ENCODE measurements at places on chromosomes 7 and 10. TPM values are rescaled to one million over a fixed set of nuclear protein-coding genes. Genes with fewer than 3 reads are reported as not detected.
A peak's percentile ranks its signal among the peaks of the same experiment; 100 is the strongest.

GRCh38 chr7:99557196-99557607 is 1.2 kb upstream of the ZNF655 start:
- peaks cover 15% of the 10 kb centered on the region for H3K4me1 ChIP-seq
- no peak for DNase-seq
- peaks cover 16% of the 10 kb centered on the region for H3K36me3 ChIP-seq
- H3K27ac ChIP-seq, result peak overlapping the region; percentile 99

The SPAM1 gene
- total RNA-seq, result not detected

GRCh38 chr10:60385399-60385738 is 4.3 kb downstream of the ANK3 start:
- H3K27ac ChIP-seq, result no peak overlapping the region
- peaks cover 10% of the 10 kb centered on the region for H3K4me1 ChIP-seq
- no peak overlapping the region for H3K4me3 ChIP-seq

The DRGX gene
- not detected for total RNA-seq

DNA sequence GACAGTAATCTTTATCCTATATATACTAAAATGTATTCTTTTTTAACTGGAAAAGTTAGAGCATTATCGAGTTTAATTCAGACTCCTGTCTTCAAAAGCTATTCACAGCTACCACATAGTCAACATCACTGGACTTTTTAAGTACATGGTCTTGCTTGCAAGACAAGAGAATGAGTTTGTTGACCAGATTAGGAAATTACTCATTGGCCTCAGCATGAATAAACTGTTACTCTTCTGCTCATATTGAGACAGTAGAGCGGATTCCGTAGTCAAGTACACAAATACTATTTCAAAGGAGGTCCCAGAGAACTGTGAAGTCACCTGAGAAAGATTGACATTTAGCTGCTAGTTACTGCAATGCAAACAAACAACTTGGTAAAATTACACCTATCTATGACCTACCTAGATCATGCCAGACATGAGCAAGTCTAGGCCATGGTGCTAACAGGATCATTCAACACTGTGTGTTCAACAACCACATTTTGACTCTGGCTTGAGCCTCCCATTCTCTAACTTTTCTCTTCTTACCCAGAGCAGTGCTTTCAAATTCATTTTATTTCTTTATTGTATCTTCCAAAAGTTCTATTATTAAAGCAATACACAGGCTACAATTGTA is 280.9 kb downstream of the NEBL start:
- no peaks in the 10 kb centered on the region for H3K27me3 ChIP-seq
- H3K27ac ChIP-seq, result no peak overlapping the region
- no peak for DNase-seq

DNA sequence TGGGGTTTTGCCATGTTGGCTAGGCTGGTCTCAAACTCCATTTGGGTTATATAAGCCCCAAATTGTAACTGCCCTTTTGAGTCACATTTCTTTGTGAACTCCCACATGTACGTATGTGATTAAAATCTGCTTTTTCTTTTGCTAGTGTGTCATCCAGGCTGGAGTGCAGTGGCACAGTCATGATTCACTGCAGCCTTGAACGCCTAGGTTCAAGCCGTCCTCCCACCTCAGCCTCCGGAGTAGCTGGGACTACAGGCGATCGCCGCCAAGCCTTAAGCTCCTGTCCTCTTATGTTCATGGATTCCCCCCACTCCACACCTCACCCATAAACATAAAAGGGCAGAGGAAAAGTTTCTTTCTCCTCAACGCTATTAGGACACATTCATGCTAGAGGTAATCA is 4.4 kb upstream of the SMC3 start:
- DNase-seq, result no peak
- H3K27me3 ChIP-seq, result no peaks in the 10 kb centered on the region
- H3K27ac ChIP-seq, result no peak overlapping the region

The MYL10 gene
- total RNA-seq, result not detected

The LRRC17 gene
- 2.3 TPM for total RNA-seq

GRCh38 chr10:34776090-34776690 is 38.9 kb downstream of the PARD3 start:
- no peak overlapping the region for H3K4me3 ChIP-seq
- no peak for DNase-seq
- H3K27ac ChIP-seq, result peak overlapping the region; percentile 17

- no peak overlapping the region for H3K4me3 ChIP-seq
- H3K27me3 ChIP-seq, result no peaks in the 10 kb centered on the region
- no peak overlapping the region for H3K27ac ChIP-seq
- H3K4me1 ChIP-seq, result peaks cover 20% of the 10 kb centered on the region
- no peaks in the 10 kb centered on the region for H3K36me3 ChIP-seq
Observed at GRCh38 chr10:33800986-33801385, 466.5 kb upstream of the NRP1 start.

DNA sequence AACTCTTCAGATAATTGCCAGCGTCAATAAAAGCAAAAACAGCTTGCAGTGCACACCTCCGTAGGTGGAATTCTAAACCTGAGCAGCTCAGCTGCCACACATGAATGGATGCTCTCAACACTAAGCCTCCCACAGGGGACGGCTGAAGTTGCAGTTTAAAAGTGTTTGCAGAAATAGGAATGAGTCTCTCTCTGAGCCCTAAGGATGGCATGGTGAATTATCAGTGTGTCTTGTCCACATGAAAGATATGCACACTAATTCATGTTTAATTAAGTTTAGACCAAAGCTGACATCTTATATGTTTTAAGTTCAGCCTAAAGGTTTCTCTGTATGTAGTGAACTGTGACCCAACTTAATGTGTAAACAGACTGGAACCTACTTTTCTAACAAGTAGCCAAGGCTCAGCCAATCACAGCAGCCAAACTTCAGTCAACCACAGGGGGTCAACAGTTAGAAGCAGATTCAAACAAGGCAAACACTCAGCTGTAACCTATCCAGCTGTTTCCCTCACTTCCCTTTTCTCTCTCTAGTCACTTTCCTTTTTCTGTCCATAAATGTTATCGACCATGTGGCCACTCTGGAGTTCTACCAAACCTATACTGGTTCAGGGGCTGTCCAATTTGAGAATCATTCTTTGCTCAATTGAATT is 38.1 kb downstream of the CTTNBP2 start:
- H3K4me3 ChIP-seq, result no peak overlapping the region
- H3K27ac ChIP-seq, result no peak overlapping the region
- H3K27me3 ChIP-seq, result no peaks in the 10 kb centered on the region

The SUGCT gene
- total RNA-seq, result 5.7 TPM

- peaks cover 6% of the 10 kb centered on the region for H3K4me1 ChIP-seq
- H3K27ac ChIP-seq, result no peak overlapping the region
Observed at GRCh38 chr10:100725071-100725471, 20.3 kb upstream of the PAX2 start.

- DNase-seq, result no peak
- no peak overlapping the region for H3K27ac ChIP-seq
- H3K36me3 ChIP-seq, result no peaks in the 10 kb centered on the region
- H3K4me3 ChIP-seq, result no peak overlapping the region
Observed at GRCh38 chr10:114726820-114727271, 68.8 kb upstream of the ABLIM1 start.

The FAM25G gene
- not detected for total RNA-seq

The LIPM gene
- total RNA-seq, result not detected

The NCF1 gene
- not detected for total RNA-seq

DNA sequence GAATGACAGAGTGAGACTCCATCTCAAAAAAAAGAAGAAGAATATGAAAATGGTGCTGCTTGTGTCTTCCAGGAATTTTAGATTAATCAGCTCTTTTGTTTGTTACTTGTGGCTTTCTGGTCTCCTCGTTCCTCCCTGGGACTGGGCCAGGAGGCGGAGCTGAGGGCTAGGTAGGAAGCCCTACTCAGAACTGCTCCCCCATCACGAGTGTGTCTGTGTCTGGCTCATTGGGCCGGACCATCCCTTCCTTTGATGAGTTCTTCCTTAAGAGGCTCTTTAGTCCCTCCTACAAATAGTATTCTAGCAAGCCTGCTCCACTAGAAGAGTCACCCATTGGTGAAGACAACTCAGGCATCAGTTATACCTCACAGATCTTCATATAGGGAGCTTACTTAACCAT is 56.8 kb upstream of the YAE1 start:
- no peaks in the 10 kb centered on the region for H3K4me1 ChIP-seq
- no peak overlapping the region for H3K27ac ChIP-seq
- H3K27me3 ChIP-seq, result no peaks in the 10 kb centered on the region
- H3K36me3 ChIP-seq, result no peaks in the 10 kb centered on the region

The HYAL4 gene
- total RNA-seq, result not detected

All from progenitor cell of endocrine pancreas (in vitro differentiated cells).